ENCODE measurements at places on chromosomes 11 and 22.

DNA sequence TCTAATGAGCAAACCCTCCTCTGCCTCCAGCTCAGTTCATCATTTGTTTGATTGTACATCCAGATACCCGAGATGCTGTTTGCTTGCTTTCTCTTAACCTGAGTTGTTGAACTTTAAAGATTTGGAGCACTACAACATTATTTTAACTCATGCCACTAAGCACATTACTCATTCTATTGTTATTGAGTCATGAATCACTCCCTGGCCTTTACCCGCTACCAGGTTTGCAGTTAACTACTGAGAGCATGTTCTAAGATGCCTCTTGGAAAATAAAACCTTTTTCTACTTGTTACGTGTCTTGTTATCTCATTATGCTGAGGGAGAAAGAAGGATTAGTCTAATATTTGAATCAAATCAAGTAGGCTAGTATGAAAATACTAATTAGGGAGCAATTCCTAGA is 720.6 kb upstream of the ANO5 start:
- DNase-seq: no peak

GRCh38 chr11:77677138-77677537 is 39.5 kb upstream of the CLNS1A start:
- DNase-seq: no peak

GRCh38 chr22:39545386-39546365 is 13.1 kb upstream of the RPS19BP1 start:
- no peak for DNase-seq

DNA sequence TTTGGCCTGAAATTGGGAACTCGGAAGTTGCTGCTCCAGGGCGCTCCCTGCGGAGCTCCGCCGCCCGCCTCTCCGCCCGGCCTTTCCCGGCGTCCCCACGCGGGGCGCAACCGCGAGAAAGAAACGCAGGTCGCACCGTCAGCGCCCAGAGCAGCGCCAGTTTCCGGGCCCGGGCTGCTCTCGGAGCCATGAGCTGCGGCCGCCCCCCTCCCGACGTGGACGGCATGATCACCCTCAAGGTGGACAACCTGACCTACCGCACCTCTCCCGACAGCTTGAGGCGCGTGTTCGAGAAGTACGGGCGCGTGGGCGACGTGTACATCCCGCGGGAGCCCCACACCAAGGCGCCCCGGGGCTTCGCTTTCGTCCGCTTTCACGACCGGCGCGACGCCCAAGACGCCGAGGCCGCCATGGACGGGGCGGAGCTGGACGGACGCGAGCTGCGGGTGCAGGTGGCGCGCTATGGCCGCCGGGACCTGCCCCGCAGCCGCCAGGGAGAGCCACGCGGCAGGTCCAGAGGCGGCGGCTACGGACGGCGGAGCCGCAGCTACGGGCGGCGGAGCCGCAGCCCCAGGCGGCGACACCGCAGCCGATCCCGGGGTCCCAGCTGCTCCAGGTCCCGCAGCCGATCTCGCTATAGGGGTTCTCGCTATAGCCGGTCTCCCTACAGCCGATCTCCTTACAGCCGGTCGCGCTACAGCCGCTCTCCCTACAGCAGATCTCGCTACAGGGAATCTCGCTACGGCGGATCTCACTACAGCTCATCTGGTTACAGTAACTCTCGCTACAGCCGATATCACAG is 521 bp downstream of the SRSF8 start:
- peak; percentile 83 for DNase-seq

DNA sequence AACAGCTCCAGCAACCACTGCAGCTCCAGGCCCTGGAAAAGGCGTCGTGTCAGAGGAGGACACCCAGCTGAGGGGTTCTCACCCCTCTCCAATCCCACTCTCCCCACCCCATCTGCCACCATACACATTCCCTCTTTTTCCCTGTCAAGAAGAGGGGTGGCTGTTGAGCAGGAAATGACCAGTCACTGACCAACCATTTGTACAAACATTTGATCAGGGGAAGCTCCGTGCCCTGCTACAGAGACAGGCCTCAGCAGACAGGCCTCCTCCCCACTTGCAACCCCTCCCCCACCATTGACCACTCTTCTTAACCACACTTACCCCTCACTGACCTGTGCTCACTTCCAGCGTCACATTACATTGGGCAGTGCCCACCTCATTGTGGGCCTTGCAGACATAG is 2.3 kb upstream of the VSIG2 start:
- no peak for DNase-seq

DNA sequence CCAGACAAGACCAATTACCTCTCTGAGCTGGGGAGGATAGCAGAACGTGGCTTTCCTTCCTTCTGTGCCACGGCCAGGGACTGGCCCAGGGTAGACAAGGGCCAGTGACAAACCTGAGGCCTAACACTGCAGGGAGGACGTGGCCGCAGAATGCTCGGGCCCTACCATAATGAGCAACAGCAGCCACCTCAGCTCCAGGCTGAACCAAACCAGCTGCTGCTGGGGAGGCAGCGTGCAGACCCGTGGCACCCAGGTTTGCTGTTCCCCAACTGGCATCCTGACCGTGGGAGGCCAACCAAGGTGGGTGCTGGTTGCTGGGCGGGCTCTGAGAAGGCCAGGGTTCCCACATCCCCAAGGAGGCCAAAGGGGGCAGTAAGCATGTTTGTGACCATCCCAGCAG is 83.0 kb downstream of the MORC2 start:
- DNase-seq: no peak

- peak; percentile 7 for DNase-seq
Observed at GRCh38 chr11:109914809-109915653, 178.2 kb upstream of the ZC3H12C start.

- DNase-seq: no peak
Observed at GRCh38 chr11:14065141-14065540, 102.6 kb downstream of the SPON1 start.

- DNase-seq: no peak
Observed at GRCh38 chr11:27465629-27466028, 7.0 kb downstream of the LGR4 start.

- DNase-seq: peak; percentile 76
Observed at GRCh38 chr22:43945632-43946383, 9.4 kb upstream of the SAMM50 start.

- DNase-seq: no peak
Observed at GRCh38 chr11:118442301-118442700, 6.0 kb downstream of the KMT2A start.

DNA sequence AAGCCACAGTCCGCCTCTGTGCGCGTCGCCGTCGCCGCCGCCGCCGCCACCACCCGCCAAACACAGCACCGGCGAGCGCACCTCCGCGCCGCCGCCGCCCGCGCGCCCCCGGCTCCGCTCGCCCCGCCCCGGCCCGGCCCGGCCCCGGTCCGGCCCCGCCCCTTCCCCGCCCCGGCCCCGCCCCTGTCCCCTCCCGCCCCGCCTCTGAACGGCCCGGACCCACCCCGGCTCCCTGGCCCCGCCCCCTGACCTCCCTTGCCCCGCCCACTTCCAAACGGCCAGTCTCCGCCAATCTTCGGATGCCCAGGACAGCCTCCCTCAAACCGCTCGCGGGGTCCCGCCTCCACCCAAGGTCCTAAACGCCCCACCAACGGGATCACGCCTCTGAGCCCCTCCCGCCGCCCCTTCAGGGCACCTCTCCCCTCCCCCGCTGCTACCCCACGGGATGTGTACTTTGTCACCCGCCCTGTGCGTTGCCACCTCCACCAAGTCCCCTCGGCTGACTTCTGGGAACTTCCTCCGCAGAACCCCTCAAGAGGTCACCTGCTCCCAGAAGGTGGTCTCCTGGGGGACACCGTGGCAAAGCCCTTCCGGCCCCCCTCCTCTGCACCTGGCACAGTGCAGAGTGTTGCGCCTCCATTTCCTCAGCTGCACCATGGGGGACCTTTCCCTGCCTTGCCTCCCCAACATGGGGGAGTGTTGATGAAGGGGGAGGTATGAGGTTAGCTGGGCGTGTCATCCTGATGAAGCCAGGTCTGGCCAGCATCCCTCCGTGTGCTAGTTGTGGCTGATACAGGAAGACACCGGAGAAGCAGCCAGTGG is at the start of gene KIAA0930:
Gene KIAA0930, minus strand, starts transcription at position 85 of the 822 bp plus-strand sequence. CDS start 191 bp downstream, outside the sequence.
- peak; percentile 69 for DNase-seq

Measured in SHP77 (cell line).